ENCODE measurements at places on chromosomes 13 and 19.

DNA sequence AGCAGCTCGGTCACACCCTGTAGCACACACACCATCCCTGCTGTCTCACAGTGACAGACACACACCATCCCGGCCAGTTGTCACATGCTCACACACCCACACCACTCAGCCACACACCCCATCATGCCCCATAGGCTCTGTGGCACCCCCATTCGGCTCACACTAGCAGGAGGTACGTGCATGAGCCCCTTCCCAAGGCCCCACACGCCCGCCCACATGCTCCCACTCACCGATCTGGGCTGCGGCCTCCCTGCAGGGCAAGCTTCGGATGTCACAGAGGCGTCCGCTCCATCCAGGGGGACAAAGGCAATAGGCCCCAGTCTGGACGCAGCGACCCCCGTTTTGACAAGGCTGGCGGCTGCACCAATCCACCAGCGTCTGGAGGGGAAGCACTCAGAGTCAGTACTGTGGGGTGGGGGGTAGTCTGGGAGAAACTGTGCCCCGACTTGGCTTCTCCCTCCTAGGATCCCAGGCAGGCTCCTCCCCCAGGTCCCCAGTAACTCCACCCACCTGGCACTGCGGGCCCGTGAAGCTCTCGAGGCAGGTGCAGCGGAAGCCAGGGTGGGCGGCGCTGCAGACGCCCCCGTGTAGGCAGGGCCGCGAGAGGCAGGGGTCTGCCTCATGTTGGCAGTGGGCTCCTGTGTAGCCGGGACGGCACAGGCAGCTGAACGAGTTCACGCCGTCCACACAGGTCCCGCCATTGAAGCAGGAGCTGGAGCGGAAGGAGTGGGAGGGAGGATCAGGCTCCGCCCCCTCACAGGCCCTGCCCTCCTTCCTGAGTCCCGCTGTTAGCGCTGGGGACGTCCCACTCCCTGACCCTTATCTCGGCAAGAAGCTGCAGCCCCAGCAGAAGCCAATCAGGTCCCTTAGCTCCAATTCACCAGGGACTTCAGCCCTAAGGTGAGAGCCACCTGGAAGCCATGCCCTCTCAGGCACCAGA, 20.1 kb downstream of the NOTCH3 start:
- peak; percentile 91 for DNase-seq

DNA sequence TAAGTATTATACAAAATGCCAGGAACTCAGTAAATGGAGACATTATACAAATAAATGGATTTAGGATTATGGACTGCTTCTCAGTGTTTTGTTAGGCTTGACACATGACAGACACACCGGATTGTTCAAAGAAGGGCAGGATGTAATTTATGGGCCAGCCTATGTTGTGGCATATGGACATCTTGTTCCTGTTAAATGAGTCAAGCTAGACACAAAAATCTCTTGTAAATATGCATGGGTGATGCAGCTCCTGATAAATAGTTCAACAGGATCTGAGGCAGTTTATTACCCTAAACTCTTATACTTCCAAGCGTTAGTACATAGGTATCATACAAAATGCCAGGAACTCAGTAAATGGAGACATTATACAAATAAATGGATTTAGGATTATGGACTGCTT, 502.3 kb downstream of the TBC1D4 start:
- no peak for DNase-seq

DNA sequence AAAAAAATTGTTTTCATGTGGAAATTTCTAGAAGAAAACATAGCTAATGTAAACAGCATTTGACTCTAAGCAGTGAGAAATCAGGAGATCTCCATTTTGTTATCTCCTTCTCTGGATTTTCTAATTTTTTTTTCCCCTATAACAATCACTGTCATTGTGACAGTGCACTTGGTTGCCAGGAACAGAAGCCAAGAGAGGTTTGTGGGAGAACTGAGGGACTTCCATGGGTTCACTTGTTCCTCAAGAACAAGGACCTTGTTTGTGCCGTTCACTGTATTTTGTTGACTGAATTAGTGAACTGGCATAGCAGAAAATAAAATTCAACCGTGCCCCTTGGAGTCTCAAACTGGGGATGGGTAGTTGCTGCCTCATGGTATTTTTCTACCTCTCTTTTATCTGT, 17.1 kb downstream of the SHISA7 start:
- no peak for DNase-seq

- no peak for DNase-seq
These were observed 2.3 kb downstream of the COMP start for GRCh38 chr19:18788529-18789421.

GRCh38 chr13:19182536-19182935, 912 bp upstream of the TUBA3C start:
- DNase-seq, result no peak

DNA sequence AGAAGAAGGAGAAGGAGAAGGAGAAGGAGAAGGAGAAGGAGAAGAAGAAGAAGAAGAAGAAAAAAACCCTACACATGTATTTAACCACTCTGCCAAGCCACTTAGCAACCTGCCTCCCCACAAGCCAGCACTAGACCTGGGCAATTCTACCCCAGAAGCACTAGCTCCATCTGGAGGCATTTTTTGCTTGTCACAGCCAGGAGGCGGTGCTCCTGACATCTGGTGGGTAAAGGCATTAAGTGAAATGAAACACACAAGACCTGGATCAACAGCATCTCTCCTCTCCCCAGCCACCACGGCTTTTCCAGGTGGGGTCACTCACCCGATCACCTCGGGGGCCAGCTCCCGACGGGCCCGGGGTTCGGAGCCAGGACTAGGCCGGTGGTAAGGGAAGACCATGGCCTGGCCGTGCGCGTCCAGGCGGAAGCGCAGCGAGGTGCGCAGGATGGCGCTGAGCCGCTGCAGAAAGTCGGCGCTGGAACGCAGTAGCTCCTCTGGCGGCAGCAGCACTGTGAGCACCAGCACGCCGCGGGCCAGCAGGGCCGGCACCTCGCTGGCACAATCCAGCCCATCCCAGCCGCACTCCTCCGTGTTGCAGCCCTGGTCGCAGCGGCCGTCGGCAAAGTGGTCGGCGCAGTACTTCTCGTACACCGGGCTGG, 26.9 kb downstream of the NOTCH3 start:
- DNase-seq, result peak; percentile 24

- no peak for DNase-seq
These were observed 453 bp downstream of the ZNF256 start for GRCh38 chr19:57947088-57947418.

- DNase-seq, result no peak
These were observed 7.5 kb downstream of the TEX29 start for GRCh38 chr13:111327730-111328573.

DNA sequence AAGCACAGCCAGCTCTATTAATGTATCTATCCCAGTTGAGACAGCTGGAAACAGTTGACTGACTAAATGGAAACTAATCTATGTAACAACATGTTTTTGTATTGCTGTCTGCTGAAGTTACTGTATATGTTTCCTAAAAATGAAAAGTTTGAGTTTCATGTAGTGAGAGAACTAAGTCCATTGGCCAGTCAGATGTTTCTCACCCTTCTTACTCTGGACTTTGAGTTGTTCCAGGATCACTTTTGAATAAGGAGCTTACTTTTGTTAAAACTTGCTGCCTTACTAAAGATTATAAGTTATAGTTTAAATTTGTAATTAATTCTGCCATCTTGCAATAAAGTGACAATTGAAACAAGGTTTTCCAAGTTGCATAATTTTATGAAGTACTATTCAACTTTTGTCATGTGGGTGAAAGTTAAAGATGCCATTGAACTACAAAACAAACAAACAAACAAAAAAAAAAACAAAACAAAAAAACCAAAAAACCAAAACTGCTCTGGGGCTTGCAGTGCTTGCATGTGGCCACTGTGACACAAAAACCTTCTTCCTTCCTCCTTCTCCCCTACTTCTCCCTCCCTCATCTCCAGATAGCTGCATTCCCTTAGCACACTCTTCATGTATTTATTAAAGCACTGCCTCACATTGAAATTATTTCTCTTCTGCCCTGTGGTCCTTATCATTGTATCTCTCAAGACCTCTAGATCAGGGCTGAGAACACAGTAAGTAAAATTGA, 15.3 kb downstream of the WDFY2 start:
- no peak for DNase-seq

- peak; percentile 39 for DNase-seq
These were observed 6.3 kb downstream of the MAP1S start for GRCh38 chr19:17725422-17726078.

DNA sequence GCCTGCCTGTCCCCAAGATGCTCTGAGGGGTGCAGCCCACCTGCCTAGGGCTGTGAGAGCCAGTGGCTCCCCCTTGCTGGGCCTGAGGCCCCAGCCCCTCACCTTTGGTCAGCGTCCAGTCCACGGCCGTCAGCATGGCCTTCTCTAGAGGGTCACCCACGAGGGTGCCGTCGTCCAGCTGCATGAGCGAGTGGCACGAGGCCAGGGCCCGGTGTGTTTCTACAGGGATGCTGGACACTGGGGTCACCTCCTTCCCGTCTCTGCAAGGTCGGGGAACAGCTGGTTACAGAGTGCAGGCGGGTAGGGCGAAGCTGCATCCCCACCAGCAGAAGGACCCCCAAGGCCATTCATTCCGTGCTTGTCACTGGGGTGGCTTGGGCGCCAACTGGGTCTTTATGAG, 9.0 kb downstream of the ATP13A1 start:
- DNase-seq, result no peak

DNA sequence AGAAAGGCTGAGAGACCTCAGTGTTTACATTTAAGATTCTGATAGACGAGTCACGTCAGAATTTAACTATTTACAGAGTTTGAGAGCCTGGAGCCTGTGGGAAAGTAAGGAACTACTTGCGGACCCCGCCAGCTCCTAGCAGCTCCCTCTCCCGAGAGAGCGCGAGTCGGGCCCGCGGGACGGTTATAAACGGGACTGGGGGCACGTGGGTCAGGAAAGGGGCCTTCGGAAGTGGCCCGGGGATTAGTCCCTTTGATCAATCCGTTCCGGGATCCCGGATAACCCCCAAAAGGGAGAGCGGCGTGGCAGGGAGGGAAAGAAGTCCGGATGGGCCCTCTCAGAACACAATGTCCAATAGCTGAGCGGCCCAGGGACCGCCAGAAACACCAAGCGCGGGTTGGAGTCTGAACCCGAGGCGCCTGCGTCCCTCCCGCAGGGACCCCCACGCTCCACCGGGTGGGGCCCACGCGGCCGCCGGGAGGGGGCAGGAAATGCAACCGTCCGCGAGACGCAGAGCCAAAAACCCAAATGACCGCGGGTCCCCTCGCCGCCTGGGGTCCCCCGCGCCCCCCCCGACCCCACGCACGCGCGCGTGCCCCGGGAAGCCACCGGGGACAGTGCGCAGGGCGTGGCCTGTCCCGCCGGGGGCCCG, 3.6 kb downstream of the ZIC5 start:
- DNase-seq, result peak; percentile 44
